Prostate gland (tissue), 2 donors: ENCODE measurements at places on chromosomes 7 and 10.

GRCh38 chr7:138895679-138896078 is 85.5 kb downstream of the KIAA1549 start:
- DNase-seq, result no peak

GRCh38 chr7:29565224-29565630 is 1.6 kb downstream of the PRR15 start:
- no peak for DNase-seq

DNA sequence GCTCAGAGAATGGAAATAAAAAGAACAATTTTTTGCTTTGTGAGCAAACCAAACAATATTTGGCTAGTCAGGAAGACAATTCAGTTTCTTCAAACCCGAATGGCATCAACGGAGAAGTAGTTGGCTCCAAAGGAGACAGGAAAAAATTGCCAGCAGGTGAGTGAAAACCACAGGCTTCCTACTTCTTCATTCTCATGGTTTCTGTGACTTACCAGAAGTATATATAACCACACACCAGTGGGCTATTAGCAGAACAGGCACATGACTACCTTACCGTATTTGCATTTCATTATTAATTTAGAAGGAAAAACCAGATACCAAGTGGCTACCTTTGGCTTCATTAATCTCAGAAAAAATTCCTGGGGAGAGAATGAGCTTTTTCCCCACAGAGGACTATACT is 8.8 kb downstream of the TDRD1 start:
- no peak for DNase-seq

DNA sequence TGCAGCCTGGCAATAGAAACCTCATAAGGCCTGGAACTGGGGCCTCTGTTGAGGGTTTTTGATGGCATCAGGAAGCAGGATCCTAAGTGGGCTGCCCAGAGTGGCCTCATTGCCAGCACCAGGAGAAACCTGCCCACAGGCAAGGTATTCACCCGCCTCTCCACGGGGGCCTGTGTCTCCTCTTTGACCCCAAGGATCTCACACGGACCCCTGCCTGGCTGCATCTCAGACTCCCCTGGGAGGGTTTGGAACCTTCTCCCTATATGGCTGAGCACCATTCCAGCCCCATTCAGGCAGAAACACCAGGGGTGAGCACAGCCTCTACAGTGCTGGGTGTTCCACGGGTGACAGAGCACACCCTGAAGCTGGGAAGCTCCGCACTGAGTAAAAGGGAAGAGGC is 14.6 kb upstream of the C10orf71 start:
- DNase-seq, result no peak

- DNase-seq, result no peak
Measured at GRCh38 chr7:157983502-157984422, 603.9 kb downstream of the PTPRN2 start.

DNA sequence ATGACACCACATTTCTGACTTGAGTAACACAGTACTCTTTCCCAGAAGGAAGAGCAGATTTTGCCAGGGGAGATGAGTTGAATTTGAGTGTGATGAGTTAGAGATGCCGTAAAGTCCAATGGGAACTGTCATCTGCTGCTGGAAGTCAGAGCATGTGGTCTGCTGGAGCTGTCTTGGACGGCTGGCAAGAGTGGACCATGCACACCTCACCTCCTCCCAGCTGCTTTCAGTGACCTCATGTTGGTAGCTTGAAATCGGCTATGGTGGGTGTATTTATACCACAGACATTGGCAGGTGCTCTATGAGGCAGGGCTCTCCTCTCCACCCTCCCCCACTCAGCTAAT is 82.3 kb downstream of the COL13A1 start:
- DNase-seq, result no peak

DNA sequence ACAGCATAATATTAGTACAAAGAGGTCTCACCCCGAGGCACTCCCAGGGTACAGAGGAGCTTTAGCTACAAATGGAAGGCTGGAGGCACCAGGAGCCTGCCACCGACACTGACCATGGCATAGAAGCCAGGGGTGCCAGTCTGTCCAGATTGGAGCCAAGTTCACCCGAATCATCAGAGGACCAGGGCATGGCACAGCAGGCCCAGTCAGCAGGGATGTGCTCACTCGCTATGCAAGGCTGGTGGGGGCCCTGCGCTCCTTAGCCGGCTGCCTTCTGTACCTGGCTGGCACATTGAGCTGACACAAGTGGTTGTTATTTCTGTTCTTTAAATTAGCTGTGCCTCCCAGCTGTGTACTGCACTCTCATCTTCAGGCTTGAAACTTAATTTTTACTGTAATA is 149.3 kb downstream of the TCERG1L start:
- DNase-seq, result no peak

DNA sequence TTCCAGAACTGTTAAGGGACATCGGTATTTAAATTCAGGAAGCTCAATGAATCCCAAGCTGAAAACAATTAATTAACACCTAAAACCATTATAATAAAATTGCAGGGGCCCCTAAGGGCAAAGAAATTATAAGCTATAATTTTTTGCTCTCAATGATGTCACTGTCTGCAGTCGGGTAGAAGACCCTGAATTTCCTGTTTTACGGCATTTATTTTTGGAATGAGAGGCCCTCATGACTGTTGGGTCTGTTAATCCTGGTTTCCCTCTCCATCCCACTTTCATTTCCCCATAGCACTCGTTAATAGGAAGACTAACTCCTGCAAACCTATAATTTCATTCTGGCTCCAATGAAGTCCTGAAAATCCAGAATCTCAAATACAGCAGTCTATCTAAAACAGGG is 25.8 kb upstream of the GPR37 start:
- DNase-seq, result no peak

DNA sequence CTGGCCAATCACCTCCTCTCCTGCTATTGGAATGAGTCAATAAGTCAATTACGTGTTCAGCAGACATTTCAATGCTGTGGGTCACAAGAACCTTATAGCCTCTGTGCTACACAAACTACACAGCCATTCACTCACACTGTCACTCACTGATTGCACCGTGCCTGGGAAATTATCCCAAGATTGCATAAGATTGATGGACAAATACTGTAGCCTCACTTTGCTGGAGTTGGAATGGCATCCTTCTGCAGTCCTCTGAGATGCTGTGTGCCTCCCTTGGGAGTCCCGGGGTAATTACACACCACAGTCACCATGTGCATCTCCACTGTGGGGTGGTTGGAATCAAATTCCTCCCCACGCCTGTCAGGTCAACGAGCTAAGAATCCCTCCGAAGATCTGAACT is 358.7 kb upstream of the MGMT start:
- DNase-seq, result no peak

DNA sequence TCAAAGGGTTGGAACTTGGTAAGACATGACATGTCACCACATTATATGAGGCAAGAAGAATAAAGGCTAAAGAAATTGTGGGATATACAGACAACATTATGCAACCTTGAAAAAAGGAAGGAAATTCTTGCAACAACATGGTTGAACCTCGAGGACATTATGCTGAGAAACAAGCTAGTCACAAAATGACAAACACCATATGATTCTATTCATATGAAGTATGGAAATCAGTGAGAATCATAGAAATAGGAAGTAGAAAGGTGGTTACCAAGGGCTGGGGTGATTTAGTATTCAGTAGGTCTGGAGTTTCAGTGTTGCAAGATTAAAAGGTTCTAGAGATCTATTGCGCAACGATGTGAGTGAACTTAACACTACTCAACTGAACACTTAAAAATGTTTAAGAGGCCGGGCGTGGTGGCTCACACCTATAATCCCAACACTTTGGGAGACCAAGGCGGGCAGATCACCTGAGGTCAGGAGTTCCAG is 126.9 kb upstream of the TBX20 start:
- no peak for DNase-seq

DNA sequence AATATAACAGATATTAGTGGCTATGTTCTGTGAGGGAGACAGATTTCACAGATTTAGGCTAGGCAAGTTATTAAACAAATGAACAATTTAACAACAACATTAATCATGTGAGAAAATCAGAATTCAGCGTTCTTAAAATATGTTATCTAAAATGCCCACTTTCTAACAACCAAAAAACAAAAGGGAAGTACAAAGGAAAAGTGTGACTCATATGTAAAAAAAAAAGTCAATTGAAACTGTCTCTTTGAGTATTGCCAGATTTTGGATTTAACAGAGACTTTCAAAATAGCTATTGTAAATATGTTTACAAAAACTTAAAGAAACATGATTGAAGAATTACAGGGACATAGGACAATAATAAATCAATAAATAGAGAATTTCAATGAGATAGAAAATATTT is 34.8 kb upstream of the ARHGAP22 start:
- no peak for DNase-seq
